ENCODE measurements at places on chromosomes 12 and 14. TPM values are rescaled to one million over a fixed set of nuclear protein-coding genes. Genes with fewer than 3 reads are reported as not detected.

GRCh38 chr12:2960390-2960956, 1.3 kb downstream of the TEAD4 start:
- no peak for DNase-seq

The ZFP36L1 gene
- total RNA-seq = 180 TPM

The TMEM117 gene
- total RNA-seq = 20.0 TPM

GRCh38 chr12:26520109-26520508, 312.9 kb downstream of the ITPR2 start:
- DNase-seq = no peak

DNA sequence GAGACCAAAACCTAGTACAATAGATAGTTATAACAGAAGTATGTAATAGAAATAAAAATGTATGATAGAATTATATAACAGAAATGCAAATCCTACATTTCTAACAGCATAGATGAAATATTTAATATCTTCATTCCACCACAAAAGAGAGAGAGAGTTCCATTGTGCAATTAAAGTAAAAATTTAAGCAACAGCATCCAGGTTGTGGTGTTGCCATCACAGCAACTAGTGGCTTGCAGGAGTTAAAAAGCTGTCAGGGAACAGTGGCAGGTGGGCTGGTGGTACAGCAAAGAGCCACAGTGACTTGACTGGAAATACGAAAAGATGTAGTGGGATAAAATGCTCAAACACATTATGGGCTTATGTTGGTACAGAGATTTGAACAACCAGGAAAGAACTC, 57.1 kb upstream of the MDM1 start:
- DNase-seq = no peak

The AVPR1A gene
- 0.45 TPM for total RNA-seq

The FOXM1 gene
- 17.6 TPM for total RNA-seq

The PRIMA1 gene
- total RNA-seq = not detected

DNA sequence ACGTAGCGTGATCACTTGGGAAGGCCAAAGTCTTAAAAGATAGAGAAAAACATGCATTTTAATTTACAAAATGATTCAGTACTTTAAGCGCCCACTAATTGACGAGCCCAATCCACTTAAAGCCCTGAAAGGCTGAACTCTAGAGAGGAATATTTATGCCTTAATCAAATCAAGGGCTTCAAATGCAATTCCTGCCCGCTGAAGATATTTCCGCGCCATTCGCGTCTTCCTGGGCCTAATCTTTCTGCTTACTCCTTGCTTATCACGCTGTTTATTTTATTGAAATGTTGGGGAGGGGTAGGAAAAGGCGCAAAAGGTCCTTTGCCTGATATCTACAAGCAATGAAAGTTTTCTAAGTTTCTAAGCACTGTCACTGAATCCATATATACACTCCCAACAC, 4.0 kb downstream of the TBX3 start:
- DNase-seq = no peak

GRCh38 chr14:102757646-102758045, 19.6 kb upstream of the TRAF3 start:
- no peak for DNase-seq

GRCh38 chr12:45049912-45050750, 768 bp downstream of the DBX2 start:
- peak; percentile 64 for DNase-seq

The KRT77 gene
- not detected for total RNA-seq

The DBX2 gene
- not detected for total RNA-seq

DNA sequence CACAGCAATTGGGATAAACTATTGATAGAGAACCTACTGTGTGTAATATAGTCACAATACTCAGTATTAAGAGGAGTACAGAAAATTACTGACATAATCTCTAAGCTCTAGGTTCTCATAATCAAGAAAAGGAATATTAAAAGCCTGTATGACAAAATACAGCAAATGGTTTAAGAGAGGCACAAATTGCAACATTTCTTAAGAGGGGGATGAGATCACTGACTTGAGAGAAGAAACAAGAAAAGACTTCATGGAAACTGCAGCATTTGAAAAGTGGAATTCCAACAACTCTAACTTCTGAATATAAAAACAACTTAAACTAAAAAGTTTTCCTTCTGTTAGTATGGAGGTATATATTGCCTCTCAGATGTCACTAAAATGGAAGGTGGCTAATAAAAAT, 89.7 kb downstream of the NUMB start:
- no peak for DNase-seq

GRCh38 chr12:2681450-2682205, 113.1 kb upstream of the FKBP4 start:
- no peak for DNase-seq

The PAWR gene
- 157 TPM for total RNA-seq

The LUM gene
- total RNA-seq = 834 TPM

- no peak for DNase-seq
Observed at GRCh38 chr14:48914382-48914781, 671.8 kb downstream of the RPS29 start.

- no peak for DNase-seq
Observed at GRCh38 chr12:6792522-6793201, 3.3 kb downstream of the CD4 start.

- DNase-seq = no peak
Observed at GRCh38 chr12:56119361-56119796, 1.3 kb downstream of the ZC3H10 start.

DNA sequence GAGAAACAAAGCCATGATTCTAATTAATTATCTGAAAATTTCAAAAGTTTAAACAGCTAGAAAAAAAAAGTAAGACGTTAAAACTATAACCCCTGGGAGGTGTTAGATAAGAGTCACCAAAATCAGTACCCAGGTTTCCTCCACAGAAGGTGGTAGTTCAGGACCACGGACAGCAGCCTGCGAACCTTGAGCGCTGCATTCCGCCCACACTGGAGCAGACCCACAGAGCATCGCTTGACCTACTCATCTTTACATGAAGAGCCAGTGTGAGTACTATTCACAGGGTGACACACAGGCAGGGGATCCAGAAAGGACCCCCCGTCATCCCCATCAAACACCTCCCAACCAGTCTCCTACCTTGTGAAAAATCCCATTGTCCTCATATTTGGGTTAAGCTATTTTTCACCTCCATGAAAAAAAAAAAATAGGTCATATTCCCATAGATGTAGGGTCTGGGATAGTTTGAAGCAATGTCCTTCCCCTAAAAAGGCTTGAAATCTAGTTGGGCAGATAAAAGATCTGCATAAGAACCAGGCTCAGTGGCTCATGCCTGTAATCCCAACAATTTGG, 8.8 kb upstream of the CHGA start:
- DNase-seq = no peak

The LRRC74A gene
- not detected for total RNA-seq

GRCh38 chr14:63663428-63664341, 22.0 kb upstream of the WDR89 start:
- no peak for DNase-seq

- DNase-seq = no peak
Observed at GRCh38 chr14:63039866-63040265, 5.4 kb downstream of the KCNH5 start.

DNA sequence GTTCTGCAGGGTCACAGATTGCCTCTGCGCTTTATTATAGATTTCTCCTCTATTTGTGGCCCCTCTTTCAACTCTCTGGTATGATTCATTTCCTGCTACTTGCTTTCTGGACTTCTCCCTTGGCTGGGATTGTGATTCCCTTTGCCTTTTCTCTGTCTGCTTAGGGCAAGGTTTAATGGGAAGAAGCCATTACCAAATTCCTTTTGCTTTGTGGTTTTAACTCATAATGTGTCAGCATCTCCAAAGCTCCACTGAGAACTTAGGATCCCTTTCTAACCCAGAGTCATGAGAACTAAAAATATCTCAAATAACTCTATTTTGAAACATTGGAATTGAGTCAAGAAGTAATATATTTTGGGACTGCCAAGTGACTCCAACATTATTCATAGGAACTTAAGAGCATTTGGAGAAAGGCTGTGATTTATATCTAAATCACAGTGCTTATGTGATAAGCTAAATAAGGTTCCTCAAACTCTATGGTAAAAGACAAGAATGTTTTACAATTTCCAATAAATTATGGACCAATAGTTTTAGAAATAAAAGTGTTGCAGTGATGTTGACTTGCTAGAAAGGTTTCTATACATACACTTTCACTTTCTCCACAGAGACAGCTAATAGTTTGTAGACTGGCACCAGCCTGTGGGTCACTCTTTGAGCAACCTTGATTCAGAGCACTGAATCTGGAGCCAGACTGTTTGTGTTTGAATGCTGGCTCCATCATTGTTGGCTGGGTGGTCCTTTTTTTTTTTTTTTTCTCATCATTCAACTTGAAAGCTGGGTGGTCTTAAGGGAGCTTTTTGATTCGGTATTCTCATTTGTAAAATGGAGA, 93.9 kb downstream of the DACT1 start:
- no peak for DNase-seq

The GALNT8 gene
- total RNA-seq = 1.4 TPM

The LRIG3 gene
- 80.4 TPM for total RNA-seq

DNA sequence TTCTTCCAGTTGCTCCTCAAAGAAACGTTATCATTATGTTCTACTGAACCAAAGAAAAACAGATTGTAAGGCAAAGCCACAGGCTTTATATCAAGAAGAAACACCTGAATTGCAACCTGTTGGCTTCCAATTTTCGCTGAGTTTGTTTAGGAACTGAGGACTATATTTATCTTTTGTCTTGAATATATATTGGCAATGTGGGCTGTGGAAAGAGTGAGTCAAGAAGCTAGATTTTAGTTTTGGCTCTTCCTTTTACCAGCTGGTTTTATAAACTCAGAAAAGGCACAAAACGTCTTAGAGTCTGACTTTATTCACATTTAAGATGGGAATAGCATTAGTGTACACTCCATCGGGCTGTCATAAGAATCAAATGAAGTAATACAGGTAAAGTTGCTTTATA, 10.4 kb upstream of the PTHLH start:
- DNase-seq = no peak

The LTB4R2 gene
- total RNA-seq = 18.4 TPM

DNA sequence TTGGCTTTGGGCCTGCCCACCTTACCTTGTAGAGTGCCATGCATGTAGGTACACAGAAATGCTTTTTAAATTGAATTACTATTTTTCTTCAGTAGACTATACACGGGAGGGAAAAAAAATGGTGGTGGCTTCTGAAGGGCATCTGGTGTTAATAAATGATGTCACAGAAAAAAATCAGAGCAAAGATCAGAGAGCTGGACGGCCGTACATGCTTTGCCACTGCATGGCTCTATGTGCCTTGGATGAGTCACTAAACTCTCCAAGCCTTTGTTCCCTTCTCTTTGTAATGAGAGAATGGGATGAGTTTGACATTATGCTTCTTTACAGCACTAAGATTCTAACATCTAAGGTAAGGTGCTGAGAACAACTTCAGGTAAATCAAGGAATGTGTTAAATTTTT, 376.4 kb upstream of the DDHD1 start:
- no peak for DNase-seq

- DNase-seq = no peak
Observed at GRCh38 chr14:59320763-59321625, 132.5 kb downstream of the DAAM1 start.

The KRT8 gene
- 13.0 TPM for total RNA-seq

All from chondrocyte (in vitro differentiated cells).